Activated CD4-positive, alpha-beta T cell treated with anti-CD3 and anti-CD28 coated beads, Interleukin-2, amount 10 ng/mL, durations not matched to agents 7 days and 5 days (primary cell): ENCODE measurements at places on chromosomes 2 and 18. TPM values are rescaled to one million over a fixed set of nuclear protein-coding genes. Genes with fewer than 3 reads are reported as not detected.

RAX gene
- not detected for total RNA-seq

MROH2A gene
- total RNA-seq = not detected

ZNF2 gene
- 4.4 TPM for total RNA-seq

ASB18 gene
- not detected for total RNA-seq

CCBE1 gene
- not detected for total RNA-seq

GAL3ST2 gene
- total RNA-seq = not detected

MOGAT1 gene
- not detected for total RNA-seq

NOP58 gene
- 104 TPM for total RNA-seq

SERPINB3 gene
- total RNA-seq = not detected

PDCD1 gene
- total RNA-seq = 4.9 TPM

DYTN gene
- not detected for total RNA-seq

DNA sequence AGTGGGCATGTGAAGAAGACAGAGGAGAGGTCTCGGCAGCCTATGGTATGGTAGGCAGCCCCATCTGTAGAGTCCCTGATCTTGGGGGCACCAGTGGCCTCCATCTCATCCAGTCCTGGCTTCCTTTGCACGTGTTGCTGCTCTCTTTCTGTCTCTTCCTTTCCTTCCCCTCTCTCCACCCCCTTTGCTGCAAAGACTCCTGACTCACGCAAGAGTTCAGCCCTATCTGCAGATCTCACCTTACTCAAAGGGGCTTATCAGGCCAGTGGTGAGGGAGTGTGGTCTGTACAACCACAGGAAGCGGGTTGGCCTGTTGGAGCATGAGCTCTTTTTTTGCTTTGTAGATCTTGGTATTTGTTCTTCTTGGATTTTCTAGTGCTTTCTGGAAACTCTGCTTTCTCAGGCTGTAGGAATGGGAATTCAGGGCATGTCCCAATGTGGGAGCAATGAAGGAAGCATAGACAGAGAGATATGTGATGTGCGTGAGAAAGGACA, 14.6 kb upstream of the NT5DC4 start:
- H3K4me3 ChIP-seq = peak overlapping the region; percentile 17
- no peaks in the 10 kb centered on the region for H3K36me3 ChIP-seq
- H3K27me3 ChIP-seq = peaks cover 11% of the 10 kb centered on the region
- DNase-seq = peak; percentile 88
- peak overlapping the region; percentile 38 for H3K27ac ChIP-seq

- no peak for DNase-seq
- H3K27me3 ChIP-seq = no peaks in the 10 kb centered on the region
- H3K4me1 ChIP-seq = peaks cover 32% of the 10 kb centered on the region
These were observed 692.3 kb downstream of the RNF144A start for GRCh38 chr2:7609556-7609955.

DNA sequence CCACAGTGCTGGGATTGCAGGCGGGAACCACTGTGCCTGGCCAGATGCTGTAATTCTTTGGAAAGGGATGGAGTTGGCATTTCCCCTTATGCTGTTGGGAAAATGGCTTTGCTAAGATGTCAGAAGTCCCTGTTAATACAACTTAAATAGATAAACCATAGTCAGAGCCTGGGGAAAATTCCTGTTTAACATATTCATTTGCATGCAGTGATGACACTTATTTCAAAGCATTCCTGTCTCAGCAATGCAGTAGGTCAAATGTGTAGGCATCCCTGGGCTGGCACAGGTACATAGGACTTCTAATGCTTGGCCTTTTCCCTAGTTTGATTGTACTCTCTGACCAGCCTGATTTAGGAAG, 38.6 kb downstream of the RAMP1 start:
- peaks cover 5% of the 10 kb centered on the region for H3K36me3 ChIP-seq
- H3K27me3 ChIP-seq = no peaks in the 10 kb centered on the region
- peak overlapping the region; percentile 96 for H3K27ac ChIP-seq
- H3K4me3 ChIP-seq = peak overlapping the region; percentile 50
- no peak for DNase-seq
- peaks cover 63% of the 10 kb centered on the region for H3K4me1 ChIP-seq

DNA sequence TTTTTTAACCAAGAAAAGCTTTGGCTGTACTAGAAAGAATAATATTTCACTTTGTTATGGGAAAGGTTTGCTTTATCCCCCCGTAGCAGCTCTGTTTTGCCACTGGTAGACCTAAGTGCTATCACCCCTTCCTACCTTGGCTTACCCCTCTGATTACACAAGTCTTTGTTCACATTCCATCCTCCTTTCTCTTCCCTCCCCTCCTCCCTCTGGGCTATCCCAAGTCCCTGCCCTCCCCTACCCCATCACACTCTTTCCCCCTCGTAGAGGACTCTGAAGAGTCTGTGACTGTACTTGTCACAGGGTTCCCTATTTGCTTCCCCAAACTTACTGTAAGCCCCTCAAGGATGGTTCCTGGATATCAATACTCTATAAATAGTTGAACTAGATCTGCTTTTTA, 152.9 kb upstream of the NOSTRIN start:
- H3K4me3 ChIP-seq = no peak overlapping the region
- no peak for DNase-seq

DNA sequence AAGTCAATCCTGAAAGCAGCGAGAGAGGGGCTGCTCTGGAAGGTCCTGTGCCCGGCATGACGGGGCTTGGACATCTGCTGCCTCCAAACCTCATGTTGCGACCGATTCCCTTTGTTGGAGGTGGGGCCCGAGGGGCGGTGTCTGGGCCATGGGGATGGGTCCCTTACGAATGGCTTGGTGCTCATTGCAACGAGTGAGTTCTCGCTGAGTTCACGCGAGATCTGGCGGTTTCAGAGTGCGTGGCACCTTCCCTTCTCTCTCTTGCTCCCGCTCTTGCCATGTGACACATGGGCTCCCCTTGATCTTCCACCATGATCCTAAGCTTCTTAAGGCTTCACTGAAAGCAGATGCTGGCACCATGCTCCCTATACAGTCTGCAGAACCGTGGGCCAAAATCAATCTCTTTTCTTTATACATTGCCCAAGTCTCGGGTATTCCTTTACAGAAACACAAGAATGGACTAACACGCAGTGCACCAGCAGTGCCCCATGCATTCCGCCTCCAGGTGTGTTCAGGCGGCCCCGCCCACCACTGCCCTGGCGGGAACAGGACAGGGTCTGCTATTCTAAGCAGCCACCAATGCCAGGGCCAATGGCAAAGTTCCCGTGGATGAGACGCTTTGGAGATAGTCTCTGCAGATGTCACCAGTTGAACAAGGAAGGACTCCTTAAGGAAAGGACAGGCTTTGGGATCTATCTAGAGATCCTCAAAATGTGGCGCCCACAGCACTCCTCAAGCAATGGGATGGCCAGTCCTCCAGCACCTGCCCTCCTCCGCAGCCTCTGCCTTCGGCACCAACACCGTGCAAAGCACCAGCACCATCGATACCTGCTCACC, 63.4 kb downstream of the ZNF516 start:
- no peaks in the 10 kb centered on the region for H3K36me3 ChIP-seq
- no peak for DNase-seq
- H3K27me3 ChIP-seq = no peaks in the 10 kb centered on the region
- H3K27ac ChIP-seq = no peak overlapping the region

DNA sequence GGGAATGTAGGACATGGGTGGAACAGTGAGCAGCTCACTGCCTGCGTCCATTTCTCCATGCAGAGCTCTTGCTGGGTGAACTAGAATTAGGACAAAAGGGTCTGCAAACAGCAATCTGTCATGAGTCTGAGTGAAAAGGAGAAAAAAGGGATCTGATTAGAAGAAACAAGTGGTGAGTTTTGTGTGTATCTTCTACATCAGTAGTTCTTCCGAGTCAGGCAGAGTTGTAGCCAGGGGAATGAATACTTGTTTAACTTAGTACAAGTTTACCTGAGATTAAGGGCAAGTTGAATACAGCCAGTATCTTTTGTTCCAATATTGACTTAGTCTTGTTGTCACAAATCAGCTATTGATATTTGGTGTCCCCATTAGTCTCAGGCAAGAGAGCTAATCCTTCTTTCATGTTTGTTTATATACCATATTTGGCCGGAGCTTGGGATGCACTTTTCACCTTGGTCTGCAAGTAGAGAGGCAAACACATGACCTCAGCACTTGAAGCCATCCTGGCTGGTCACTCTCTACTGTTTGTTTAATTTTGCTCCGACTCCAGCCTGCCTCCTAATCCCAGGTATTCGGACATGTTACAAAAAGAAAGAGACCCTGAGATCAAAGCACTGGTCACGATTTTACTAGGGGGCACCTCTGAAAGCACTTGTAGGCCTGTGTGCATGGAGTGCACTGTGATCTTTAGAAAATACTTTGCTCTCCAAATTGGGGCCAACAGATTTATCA, 211.0 kb upstream of the NT5C1B start:
- H3K27ac ChIP-seq = no peak overlapping the region
- no peaks in the 10 kb centered on the region for H3K27me3 ChIP-seq
- DNase-seq = no peak
- no peak overlapping the region for H3K4me3 ChIP-seq
- no peaks in the 10 kb centered on the region for H3K4me1 ChIP-seq
- no peaks in the 10 kb centered on the region for H3K36me3 ChIP-seq

GRCh38 chr18:26705757-26706156, 157.4 kb upstream of the KCTD1 start:
- H3K36me3 ChIP-seq = no peaks in the 10 kb centered on the region
- no peak overlapping the region for H3K27ac ChIP-seq
- H3K27me3 ChIP-seq = peaks cover 19% of the 10 kb centered on the region
- H3K4me3 ChIP-seq = no peak overlapping the region
- H3K4me1 ChIP-seq = peaks cover 10% of the 10 kb centered on the region

DNA sequence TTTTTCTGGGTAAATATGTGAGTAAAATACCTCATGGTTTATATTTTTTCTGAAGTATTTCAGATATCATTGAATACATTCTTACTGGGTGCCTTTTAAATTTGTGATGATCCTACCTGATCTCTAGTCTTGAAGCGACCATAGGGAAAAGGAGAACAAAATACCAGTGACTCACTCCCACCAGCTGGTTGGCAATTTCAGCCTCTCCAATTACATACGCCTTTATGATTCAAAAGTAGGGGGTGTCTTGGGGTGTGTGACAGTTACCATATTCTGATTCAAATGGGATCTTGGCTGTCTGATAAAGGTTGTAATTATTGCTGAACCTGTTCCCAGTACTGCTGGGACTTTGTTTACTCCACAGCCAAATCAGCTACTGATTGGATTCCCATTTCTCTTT, 175.9 kb upstream of the NXPH2 start:
- no peak overlapping the region for H3K27ac ChIP-seq
- no peaks in the 10 kb centered on the region for H3K36me3 ChIP-seq
- H3K4me1 ChIP-seq = no peaks in the 10 kb centered on the region

DNA sequence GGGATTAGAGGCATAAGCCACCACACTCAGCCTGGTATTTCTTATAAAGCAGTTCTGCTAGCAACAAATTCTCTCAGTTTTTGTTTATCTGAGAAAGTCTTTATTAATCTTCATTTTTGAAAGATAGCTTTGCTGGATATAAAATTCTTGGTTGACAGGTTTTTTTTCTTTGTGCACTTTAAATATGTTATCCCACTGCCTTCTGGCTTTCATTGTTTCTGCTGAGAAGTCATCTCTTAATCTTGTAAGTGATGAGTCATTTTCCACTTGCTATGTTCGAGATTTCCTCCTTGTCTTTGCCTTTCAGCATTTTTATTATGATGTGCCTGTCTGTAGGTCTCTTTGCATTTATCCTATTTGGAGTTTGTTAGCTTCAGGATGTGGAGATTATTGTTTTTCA, 5.9 kb upstream of the ELAC1 start:
- H3K4me3 ChIP-seq = no peak overlapping the region
- no peaks in the 10 kb centered on the region for H3K4me1 ChIP-seq
- peaks cover 5% of the 10 kb centered on the region for H3K27me3 ChIP-seq

- peak within 1 kb of the TSS; percentile 50 for H3K4me3 ChIP-seq
- H3K36me3 ChIP-seq = peaks cover 15% of the 10 kb centered on the region
- peaks cover 85% of the 10 kb centered on the region for H3K27me3 ChIP-seq
- peak within 1 kb of the TSS; percentile 78 for H3K27ac ChIP-seq
These were observed at the start of gene EN1 for GRCh38 chr2:118846953-118847761. EN1 (minus strand) TSS chr2:118847648; CDS start chr2:118847167, 481 bp downstream.

DNA sequence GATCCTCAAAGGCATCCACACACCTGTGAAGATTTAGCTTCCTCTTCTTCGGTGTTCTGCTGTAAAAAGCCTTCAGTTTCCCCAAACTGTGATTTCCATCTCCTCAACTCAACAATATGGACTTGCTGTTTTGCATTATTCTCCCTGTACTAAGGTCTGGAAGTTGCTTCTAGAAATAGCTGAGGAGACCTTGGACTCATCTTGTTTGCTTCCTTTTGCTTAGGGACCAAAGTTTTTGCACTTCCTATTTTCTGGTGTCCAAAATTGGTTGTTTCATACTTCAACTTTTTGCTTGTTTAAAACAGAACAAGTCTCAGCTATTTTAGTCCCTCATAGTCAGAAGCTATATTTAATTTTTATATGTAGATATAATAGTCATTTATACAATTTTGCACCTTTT, 201.9 kb upstream of the COPS8 start:
- no peaks in the 10 kb centered on the region for H3K36me3 ChIP-seq
- DNase-seq = no peak
- no peak overlapping the region for H3K4me3 ChIP-seq
- H3K27me3 ChIP-seq = peaks cover 7% of the 10 kb centered on the region

DNA sequence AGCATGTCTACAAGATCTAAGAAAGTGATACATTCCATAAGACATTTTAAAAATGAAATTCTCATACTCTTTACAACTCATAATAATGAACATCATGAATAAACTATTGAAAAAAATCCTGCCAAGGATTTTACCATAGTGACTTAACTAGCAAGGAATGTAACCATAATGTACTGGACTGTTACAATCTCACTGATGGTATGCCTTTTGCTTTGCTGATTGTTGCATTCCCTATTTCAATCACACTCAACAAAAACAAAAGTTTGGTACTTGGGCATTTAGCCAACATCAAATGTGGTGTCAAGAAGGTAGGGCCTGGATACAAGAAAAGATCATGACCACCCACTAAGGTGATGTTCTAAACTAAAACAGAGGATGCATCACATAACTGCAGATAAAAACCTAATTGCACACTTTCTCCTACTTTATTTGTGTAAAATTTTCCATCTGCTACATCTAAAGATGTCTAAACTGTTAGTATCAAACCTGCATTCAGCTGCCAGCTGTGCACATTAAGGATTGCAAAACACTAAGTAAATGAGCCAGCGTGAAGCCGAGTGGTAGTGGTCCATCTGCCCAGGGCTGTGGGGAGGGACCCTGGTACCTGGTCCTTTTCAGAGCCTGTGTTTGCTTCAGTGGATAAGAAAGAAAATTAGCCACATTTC, 564.4 kb downstream of the ZEB2 start:
- no peaks in the 10 kb centered on the region for H3K27me3 ChIP-seq
- no peaks in the 10 kb centered on the region for H3K4me1 ChIP-seq
- no peak overlapping the region for H3K4me3 ChIP-seq
- H3K27ac ChIP-seq = no peak overlapping the region
- no peak for DNase-seq

GRCh38 chr2:232541961-232542714, 2.6 kb downstream of the CHRNG start:
- peaks cover 5% of the 10 kb centered on the region for H3K27me3 ChIP-seq
- no peak overlapping the region for H3K4me3 ChIP-seq
- no peak for DNase-seq
- no peak overlapping the region for H3K27ac ChIP-seq
- peaks cover 14% of the 10 kb centered on the region for H3K4me1 ChIP-seq
